Stimulated activated CD4-positive, alpha-beta T cell treated with anti-CD3 and anti-CD28 coated beads, TNF-alpha, amount 100 ng/mL, for 24 hours (primary cell): ENCODE measurements at places on chromosomes 6 and 20.

GRCh38 chr20:43909720-43910119, 4.9 kb upstream of the TOX2 start:
- no peak for DNase-seq

DNA sequence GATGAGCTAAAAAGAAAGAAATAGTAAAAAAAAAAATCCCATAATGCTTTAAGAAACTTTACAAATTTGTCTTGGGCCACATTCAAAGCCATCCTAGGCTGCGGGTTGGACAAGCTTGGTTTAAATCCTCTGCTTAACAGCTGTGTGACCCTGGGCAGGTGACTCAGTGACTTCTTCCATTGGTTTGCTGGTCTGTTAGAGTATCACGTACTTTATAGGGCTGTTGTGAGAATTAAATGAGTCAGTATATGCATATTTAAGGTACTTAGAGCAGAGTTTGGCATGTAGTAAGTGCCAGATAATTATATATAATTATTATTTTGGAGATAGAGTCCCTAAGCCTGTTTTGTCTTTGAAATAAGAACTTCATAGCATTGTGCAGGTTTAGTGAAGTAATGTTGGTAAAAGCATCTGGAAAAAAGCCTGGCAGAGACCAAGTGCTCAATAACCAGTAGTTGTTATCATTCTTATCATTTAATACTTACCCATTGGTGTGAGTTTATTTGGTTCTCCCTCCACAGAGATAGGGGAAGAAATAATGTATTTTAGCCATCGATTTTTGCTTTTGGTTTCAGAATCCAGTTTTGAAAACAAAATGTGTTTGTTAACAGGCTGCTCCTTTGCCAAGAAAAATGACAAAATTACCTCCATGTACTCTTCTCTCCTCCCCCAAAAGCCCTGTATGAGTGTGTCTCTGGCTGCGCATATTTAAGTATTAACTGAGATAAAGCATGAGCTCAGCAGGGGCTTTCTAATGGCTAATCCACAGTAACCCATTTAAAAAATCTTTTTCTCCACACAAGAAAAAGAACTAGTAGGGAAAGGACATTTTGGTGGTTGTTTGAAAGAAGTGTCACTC, 67.2 kb downstream of the FOXO3 start:
- DNase-seq: no peak

DNA sequence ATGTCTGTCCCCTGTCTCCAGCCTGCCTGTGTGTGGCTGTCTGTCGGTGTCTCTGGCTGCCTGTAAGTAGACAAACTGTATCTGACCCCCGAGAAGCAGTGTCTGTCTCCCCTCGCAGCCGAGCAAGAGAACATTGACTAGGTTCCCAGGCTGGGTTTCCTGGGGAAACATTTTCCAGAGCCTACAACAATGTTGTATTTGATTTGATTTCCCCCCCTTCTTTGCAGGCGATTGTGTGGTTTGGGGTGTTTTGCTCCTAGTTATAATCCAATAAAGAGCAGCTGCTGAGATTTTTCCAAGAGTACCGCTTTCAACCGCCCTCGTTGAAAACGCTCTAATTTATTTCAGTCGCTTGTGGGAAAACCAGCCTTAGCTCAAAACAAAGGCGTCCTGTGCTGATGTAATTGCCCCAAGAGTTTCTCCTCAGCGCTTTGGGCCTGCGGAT, 92.6 kb downstream of the CDC5L start:
- no peak for DNase-seq

- DNase-seq: no peak
Observed at GRCh38 chr20:59360934-59361333, 60.5 kb downstream of the EDN3 start.

GRCh38 chr20:47725248-47725973, 59.9 kb downstream of the SULF2 start:
- DNase-seq: peak; percentile 69

GRCh38 chr6:100346828-100347227, 117.9 kb downstream of the SIM1 start:
- DNase-seq: no peak

DNA sequence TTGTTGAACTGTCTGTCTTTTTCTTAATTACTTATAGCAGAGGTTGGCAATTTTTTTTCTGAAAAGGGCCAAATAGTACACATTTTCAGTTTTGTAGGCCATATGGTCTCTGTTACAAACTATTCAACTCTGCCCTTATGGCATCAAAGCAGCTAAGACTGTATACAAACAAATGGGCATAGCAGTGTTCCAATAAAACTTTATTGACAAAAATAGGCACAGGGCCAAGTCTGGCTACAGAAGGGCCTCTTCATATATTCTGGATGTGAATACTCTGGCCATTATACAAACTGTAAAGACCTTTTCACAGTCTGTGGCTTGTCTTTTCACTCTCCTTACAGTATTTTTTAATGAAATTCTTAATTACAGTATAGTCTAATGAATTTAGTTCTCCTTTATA, 132.1 kb downstream of the PREX1 start:
- DNase-seq: no peak

- DNase-seq: no peak
Observed at GRCh38 chr6:8194490-8194889, 92.1 kb upstream of the EEF1E1 start.

GRCh38 chr6:3517350-3517749, 60.5 kb upstream of the SLC22A23 start:
- DNase-seq: no peak

GRCh38 chr6:113776998-113777397, 80.1 kb upstream of the MARCKS start:
- DNase-seq: no peak

DNA sequence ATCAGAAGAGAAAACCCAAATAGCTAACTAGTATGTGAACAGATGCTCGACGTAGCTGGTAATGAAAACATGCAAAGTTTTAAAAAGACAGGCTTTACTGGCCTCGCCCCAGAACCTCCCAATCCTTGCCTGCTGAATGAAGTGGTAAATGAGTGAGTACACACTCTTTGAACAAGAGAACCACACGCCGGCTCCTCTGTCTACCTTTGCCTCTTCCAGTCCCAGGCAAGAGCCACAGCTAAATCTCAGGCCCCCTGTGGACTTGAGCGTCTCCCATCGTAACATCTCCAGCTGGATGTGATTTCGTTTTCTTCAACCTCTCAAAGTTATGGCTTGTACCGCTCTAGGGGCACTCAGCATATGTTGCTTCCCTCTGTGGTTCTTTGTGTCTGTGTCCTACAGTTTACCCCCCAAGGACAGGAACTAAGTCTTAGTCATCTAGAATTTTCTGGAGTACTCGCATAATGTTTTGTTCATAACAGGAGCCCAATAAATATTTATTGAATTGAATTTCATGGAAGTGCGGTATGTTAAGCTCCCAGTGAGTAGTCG, 153.2 kb upstream of the TAB2 start:
- no peak for DNase-seq

DNA sequence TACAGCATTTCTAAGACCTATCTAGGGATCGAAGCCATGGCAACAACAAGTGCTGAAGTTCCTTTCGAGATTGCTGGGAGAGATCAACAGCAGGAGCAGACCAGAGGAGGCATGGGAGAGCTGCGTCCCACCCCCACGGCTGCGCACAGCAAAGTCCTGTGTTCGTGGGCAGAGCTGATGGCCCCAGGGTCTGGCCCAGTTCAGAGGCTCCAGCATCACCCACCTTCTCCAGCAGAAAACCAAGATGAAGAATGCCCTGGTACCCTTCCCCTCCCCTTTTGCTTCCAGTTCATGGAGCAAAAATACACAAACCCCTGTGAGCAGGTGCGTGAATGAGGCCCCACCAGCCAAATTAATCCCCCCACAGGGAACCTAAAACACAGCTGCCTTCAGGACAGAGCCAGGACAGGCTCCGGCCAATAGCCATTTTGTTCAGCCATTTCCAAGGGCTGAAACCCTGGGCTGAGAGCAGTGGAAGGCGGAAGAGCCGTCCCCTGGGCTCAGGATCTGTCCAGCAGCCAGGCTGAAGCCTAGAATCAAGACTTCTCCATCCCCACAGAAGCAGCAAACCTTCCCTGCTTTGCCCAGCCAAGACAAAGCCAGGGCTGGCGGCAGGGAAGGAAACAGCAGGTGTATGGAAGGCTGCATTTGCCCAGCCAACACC, 102.8 kb downstream of the PREX1 start:
- no peak for DNase-seq

GRCh38 chr6:83411731-83412130, 19.1 kb downstream of the ME1 start:
- DNase-seq: no peak

GRCh38 chr6:141618180-141618581, 514.5 kb upstream of the GJE1 start:
- no peak for DNase-seq

- DNase-seq: no peak
Observed at GRCh38 chr6:108927927-108928326, 79.7 kb downstream of the ARMC2 start.

- DNase-seq: no peak
Observed at GRCh38 chr6:19465256-19465655, 371.9 kb upstream of the ID4 start.

GRCh38 chr20:45456632-45457031, 12.9 kb upstream of the WFDC2 start:
- DNase-seq: no peak

DNA sequence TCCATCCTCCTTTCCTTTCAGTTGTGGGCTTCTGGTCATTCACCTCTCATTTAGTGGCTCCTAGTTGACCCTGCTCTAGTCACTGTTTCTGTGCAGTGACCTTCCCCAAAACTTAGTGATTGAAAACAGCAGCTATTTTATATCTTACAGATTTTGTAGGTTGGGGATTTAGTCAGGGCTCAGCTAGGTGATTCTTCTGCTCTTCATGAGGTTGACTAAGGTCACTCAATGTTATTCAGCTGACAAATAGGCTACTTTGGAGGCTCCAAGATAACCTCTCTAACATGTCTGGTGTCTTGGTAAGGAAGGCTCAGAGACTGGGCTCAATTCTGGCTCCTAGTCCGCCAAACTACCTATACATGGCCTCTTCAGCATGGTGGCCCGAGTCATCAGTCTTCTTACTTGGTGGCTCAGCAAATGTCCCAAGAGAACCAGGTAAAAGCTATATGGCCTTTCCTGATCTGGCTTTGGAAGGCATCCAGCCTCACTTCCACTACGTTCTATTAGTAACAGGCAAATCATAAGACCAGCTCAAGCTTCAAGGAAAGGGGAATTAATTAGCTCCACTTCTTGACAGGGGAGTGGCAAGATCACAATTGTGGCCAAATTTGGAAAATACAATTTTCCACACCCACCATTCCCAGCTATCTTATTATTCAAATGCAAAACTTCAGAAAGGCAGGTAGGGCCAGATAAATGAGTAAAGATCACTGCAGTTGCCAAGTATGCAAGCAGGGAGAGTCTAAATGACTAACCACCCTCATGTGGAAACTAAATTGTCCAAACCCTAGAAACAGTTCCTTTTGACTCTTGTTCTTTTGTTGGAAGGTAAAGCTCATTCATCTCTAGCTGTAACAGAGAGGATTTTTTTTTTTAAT, 50.5 kb upstream of the LTV1 start:
- DNase-seq: no peak

DNA sequence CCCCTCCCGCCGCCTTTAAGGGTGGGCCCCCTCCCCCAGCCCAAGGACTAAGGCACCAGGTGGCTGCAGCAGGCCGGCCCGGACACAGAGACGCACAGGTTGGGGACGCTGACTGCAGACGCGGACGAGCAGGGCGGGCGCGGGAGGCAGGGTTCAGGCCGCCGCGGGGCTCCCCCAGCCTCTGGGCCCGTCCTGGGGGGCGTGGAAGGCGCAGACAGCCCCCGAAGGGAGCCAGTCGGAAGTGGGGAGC, 9.3 kb downstream of the DUSP15 start:
- no peak for DNase-seq
